ENCODE measurements at places on chromosomes 11 and 22. TPM values are rescaled to one million over a fixed set of nuclear protein-coding genes. Genes with fewer than 3 reads are reported as not detected.

GSTT2B gene
- 1.3 TPM for total RNA-seq

RFPL2 gene
- total RNA-seq: 0.32 TPM

OR51G1 gene
- not detected for total RNA-seq

SCGB1A1 gene
- total RNA-seq: not detected

OR2D2 gene
- total RNA-seq: 0.32 TPM

INSC gene
- total RNA-seq: not detected

RBMXL2 gene
- not detected for total RNA-seq

INS gene
- not detected for total RNA-seq

OR51E2 gene
- not detected for total RNA-seq

ST14 gene
- not detected for total RNA-seq

OR9Q1 gene
- not detected for total RNA-seq

PRRG4 gene
- total RNA-seq: under 0.01 TPM

LUZP2 gene
- not detected for total RNA-seq

SLC22A9 gene
- total RNA-seq: not detected

APOL6 gene
- total RNA-seq: 11.4 TPM

ZDHHC13 gene
- 89.0 TPM for total RNA-seq

KCNJ1 gene
- not detected for total RNA-seq

LINC01488 gene
- not detected for total RNA-seq

OR52A1 gene
- total RNA-seq: not detected

FXYD2 gene
- 0.65 TPM for total RNA-seq

FGF3 gene
- total RNA-seq: not detected

FZD4 gene
- 157 TPM for total RNA-seq

SCUBE1 gene
- not detected for total RNA-seq

PIK3IP1 gene
- 8.1 TPM for total RNA-seq

IGLL1 gene
- total RNA-seq: not detected

NCR3LG1 gene
- total RNA-seq: 5.2 TPM
